Vagina (tissue), 2 donors: ENCODE measurements at places on chromosomes 11 and 22. TPM values are rescaled to one million over a fixed set of nuclear protein-coding genes. Genes with fewer than 3 reads are reported as not detected.

DNA sequence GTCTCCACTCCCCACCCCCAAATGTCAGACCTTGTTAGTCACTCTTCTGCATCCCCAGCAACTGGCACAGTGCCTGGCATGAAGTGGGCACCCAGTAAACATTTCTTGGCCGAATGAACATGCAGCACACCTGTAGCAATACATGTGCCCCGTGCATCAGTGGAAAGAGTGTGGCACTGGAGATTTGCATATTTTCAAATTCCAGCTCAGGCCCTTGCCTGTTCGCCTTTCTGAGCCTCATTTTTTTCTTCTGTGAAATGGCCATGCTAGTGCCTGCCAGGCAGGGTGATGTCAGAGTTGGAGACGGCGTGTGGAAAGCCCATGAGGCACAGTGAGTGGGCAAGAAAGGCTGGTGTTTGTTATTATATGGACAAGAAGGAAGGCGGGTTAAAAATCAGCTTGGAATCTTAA, 38.7 kb downstream of the CD82 start:
- no peak for DNase-seq

- DNase-seq: no peak
Measured at GRCh38 chr11:12402025-12402424, 24.7 kb downstream of the PARVA start.

Gene GRAP2
- 12.3 TPM for total RNA-seq

GRCh38 chr11:44622721-44623258, 57.3 kb downstream of the CD82 start:
- peak; percentile 56 for DNase-seq

Gene HPX
- total RNA-seq: 0.98 TPM
